ENCODE measurements at places on chromosomes 6 and 20.
A peak's percentile ranks its signal among the peaks of the same experiment; 100 is the strongest.

DNA sequence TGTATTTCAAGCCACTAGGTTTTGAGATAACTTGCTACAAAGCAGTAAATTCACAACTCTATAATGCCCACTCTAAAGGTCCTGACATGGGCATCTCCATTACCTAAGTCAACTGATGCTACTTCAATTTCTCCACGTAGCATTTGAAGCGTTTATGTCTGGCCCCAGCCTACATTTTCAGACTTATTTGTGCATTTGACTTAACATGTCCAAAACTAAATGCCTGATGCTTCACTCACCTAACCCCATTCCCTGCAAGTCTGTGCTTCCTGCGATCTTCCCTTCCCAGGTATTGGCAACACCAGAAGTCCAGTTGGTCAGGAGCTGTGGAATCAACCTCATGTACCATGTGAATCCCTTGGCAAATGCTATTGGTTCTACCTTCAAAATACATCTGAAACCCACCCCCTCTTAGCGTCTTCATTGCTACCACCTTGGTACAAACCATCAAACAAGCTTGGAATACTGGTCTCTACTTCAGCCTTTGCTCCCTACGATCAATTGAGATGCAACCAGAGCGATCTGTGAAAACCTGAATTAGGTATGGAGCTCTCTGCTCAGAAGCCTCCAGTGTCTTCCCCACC, 12.8 kb upstream of the ZNFX1 start:
- peak; percentile 22 for DNase-seq

DNA sequence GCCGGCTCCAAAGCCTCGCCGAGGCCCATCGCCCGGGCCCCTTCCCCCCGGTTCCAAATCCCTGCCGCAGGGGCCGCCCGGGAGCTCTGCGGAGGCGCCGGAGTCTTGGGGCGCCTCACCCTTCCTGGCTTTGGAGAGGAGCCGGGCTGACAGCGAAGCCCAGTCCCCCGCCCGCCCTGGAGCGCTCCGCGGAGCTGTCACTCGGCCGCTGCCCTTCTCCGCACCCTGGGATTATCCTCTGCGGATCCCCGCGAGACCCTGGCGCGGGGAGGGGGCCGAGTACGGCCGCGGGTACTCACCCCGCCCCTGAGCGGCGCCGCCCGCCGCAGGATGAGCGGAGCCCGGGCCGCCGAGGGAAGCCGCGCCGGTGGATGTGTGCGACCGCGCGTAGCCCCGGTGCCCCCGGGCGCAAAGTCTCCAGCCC, 343 bp downstream of the SNAP91 start:
- DNase-seq: peak; percentile 60

DNA sequence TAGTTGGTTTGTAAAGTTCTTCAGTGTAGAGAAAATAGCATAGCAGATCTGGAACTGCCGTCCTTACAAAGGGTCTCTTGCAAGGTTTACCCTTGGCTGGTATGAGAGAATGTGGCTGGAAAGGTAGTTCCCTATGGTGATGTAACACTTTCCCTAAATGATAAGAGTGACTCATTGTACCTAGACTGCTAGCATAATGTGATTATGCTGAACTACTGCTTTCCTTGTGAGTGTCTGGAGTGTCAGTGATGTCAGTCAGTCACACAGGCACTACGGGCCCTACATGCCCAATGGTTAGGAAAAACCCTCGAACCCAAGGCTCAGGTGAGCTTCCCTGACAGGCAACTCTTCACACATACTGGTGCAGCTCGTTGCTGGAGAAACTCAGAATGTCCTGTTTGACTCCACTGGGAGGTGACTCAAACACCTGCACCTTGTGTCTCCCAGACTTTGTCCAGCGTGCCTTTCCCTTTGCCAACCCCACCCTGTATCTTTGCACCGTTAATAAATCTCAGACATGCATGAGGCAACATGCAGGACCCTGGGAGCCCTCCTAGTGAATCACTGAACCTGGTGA, 28.4 kb upstream of the LY86 start:
- DNase-seq: no peak

GRCh38 chr6:14645221-14645620, 527.6 kb downstream of the CD83 start:
- DNase-seq: no peak

- DNase-seq: no peak
Observed at GRCh38 chr6:1873781-1874180, 264.1 kb downstream of the FOXC1 start.

DNA sequence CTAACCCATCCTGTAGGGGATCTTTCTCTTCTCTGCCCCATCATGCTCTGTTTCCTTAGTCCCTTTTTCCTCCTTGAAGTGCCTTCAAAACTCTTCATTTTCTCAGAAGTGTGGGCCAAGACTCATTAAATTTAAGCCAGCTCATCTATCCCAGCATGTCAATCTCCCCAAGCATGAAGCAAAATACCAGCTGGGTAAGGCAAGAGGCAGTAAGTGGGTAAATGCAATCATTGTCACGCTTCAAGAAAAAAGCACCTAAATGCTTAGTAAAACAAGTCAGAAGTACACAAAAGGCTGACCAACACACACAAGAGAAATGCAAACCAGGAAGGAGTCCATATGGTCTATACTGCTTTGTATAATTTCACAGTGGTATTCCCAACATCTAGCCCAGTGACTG, 61.5 kb downstream of the COL12A1 start:
- DNase-seq: no peak

GRCh38 chr6:43175676-43176422, 4.8 kb downstream of the SRF start:
- no peak for DNase-seq

DNA sequence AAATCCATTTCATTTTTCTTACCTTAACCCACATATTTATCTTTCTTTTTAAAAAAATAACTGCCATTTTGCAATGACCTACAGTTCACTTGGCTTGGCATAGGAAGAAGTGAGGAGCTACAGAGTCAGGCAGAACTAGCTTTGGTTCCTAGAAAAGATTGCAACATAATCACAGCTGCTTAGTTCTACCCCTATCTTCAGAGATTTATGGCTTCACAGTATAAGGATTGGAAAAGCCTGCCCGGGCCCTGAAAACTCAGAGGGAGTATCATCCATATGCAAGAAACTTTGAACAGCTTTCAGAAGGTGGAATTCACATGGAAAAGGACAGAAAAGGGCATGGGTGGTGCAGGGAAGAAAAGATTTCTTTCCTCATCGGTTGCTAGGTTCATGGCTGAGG, 774.3 kb upstream of the CHD6 start:
- DNase-seq: no peak

GRCh38 chr6:20279051-20279450, 66.8 kb upstream of the MBOAT1 start:
- no peak for DNase-seq

DNA sequence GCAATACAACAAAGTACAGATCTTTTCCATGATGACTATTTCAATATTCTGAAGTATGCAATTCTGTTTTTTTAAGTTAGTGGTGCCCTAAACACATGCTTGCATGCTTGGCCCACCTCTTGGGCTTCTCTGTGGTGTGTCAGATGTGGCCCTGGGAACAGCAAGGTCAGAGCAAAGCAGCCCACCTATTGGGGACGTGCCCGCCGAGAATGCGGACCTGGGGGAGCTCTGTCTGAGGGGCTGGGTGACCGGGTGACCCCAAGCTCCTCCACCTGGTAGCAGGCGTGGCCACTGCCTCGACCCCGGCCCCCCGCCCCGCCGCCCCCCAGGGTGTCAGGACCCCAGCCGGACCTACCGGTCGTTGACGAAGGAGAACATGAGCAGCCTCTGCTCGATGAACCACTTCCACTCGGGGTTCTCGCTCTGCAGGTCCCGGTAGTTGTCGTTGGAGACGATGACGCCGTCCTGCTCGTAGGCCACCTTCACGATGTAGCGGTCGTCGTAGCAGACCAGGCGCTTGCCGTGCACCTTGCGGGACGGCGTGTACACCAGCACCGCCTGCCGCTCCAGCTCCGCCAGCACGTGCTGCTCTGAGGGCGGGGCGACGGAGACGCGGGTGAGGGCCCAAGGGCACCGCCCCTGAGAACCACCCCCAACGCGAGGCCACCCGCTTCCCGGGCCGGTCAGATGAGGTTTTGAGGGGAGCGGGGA, 28.3 kb downstream of the ZC3H12D start:
- no peak for DNase-seq

DNA sequence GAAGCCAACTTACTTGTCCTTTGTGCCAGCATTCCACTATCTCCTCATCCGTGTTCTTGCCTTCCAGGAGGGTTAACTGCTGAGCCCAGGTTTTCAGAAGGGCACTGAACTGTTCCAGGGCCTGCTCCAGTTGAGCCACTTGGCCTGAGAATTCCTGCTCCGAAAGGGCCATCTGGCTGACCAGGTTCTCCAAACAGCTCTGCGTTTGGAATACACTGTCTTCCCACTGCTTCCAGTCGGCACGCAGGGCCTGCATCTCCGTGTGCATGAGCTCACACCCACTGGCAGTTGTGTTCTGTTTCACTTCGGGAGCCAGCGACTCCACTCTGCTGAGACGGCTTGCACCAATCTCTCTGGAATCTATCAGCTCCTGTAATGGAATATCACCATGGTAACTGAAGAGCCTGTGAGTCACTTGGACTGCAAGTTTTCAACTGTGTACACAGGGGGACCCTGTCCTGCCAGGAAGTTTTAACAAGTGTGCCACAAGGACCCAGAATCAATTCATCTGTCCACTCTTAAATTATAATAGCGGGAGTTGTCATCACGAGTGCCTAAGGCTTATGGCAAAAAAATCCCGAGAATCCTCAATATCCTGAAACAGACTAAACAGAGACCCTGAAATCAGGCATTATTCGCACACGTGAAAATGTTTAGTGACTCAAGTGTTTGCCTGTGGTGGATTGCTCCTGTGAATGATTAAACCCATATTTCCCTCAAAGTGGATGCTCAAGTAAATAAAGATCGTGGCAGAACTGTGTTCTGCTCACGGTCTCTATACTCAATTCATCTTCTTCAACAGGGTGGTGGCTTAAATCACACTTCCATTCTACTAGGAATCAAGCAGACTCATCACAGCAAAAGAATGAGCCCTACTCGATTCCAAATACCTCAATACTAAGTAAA, 255.9 kb downstream of the SYNE1 start:
- no peak for DNase-seq

GRCh38 chr20:62643521-62644043, 1.3 kb downstream of the SLCO4A1 start:
- DNase-seq: no peak

Measured in GM23338 (cell line).